Left renal pelvis (tissue), 4 donors: ENCODE measurements at places on chromosomes 13 and 19. TPM values are rescaled to one million over a fixed set of nuclear protein-coding genes. Genes with fewer than 3 reads are reported as not detected.
A peak's percentile ranks its signal among the peaks of the same experiment; 100 is the strongest.

The CEACAM21 gene
- 0.87 TPM for polyA plus RNA-seq

The INSL3 gene
- 0.40 TPM for polyA plus RNA-seq

The CACNG6 gene
- polyA plus RNA-seq = 1.3 TPM

The SIGLEC11 gene
- polyA plus RNA-seq = 4.9 TPM

The KIR3DL2 gene
- not detected for polyA plus RNA-seq

The ZNF208 gene
- polyA plus RNA-seq = 3.0 TPM

- DNase-seq = no peak
Observed at GRCh38 chr19:30667227-30667626, 295.0 kb downstream of the ZNF536 start.

DNA sequence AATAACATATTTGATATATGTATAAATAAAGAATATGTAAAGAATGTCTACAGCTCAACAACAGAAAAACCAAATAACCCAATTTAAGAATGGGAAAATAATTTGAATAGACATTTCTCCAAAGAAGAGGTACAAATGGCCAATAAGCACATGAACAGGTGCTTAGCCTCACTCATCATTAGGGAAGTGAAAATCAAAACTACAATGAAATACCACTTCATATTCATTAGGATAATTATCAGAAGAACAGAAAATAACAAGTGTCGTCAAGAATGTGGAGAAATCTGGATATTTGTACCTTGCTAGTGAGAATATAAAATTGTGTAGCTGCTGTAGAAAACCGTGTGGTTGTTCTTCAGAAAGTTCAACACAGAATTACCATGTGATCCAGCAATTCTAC is 8.4 kb upstream of the SUPT20H start:
- no peak for DNase-seq

DNA sequence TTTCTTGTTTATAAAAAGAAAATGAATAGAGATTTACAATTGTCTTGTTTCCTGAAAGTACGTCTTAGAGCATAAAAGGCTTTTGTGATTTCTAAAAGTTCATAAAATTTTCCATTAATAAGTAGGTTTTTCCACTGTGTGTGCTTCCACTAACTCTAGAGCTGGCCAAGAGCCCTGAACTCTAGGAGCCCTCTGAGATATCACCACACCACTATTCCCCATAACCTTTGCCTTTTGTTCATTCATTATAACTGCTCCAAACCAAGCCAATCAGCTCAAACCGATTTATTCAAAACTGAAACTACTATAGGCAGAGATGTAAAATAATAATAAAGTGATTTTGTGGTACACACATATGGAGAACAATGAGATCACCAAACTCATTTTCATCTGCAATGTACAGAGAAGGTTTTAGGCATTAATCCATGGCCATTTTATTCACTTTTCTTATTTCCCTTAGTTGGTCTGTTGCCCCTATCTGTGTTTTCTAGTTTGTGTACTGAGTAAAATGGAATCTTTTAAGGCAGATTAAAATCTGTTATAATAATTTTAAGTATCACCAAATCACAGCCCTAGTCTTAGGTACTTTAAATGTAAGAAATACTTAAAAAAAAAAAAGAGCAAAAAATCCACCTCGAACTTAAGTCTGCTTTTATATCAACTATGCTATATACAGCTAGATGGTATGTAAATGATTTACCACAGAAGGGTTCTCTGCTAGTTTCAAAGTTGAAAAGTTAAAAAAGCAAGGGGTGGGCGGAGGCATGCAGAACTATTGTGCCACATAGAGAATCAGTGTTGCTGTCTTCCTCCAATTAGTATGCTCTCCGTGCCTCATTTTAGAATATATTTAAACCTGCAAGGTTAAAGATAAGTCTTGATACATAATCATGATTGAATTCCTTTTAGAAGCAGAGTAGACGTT is 311.3 kb downstream of the KLF12 start:
- DNase-seq = no peak

- DNase-seq = no peak
Observed at GRCh38 chr13:80177327-80177726, 163.6 kb downstream of the SPRY2 start.

DNA sequence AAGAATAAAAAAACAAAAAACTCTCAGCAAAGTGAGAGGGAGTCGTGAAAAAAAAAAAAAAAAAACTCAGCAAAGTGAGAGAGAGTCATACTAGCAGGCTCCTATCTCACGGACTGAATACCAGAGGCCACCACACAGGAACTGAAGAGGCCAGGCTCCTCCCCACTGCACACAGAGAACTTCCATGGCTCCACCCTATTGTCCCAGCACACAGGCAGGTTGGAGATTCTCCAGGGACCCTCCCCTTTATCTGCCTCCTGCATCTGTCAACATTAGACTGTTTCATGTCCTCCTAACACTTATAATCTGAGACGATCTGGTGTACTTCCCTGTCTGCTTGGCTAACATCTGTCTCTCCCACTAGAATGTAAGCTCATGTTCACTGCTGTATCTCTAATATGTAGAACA is 37.0 kb upstream of the FARP1 start:
- DNase-seq = no peak

GRCh38 chr13:66984241-66984640 is 245.9 kb downstream of the PCDH9 start:
- no peak for DNase-seq

GRCh38 chr19:15404097-15404779 is 14.6 kb downstream of the AKAP8L start:
- no peak for DNase-seq

DNA sequence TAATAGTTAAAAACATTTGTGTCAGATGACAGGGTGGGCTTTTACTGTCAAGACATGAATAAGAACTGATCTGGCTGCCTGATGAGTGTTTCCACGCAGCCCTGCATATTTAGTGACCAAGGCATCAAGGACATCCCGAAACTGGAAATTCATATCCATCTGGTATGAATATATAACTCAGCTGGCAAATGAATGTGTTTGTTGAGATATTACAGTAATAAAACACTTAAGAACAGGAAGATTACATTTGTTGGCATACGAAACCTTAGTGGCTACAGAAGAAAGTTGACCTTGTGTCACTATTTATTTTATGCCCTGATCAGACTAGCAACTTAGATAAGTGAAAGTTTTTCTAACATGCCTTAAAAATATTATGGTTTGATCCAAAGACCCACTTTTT is 32.8 kb downstream of the RAP2A start:
- DNase-seq = no peak

- no peak for DNase-seq
Observed at GRCh38 chr13:41613471-41613870, 156.1 kb downstream of the RGCC start.

- DNase-seq = no peak
Observed at GRCh38 chr13:77034881-77035280, 7.9 kb upstream of the FBXL3 start.

- DNase-seq = no peak
Observed at GRCh38 chr19:35094656-35095055, 21.0 kb upstream of the FXYD3 start.

GRCh38 chr13:45402641-45403040 is 15.5 kb downstream of the SLC25A30 start:
- DNase-seq = no peak

GRCh38 chr13:113901231-113901630 is 37.4 kb upstream of the GAS6 start:
- no peak for DNase-seq

DNA sequence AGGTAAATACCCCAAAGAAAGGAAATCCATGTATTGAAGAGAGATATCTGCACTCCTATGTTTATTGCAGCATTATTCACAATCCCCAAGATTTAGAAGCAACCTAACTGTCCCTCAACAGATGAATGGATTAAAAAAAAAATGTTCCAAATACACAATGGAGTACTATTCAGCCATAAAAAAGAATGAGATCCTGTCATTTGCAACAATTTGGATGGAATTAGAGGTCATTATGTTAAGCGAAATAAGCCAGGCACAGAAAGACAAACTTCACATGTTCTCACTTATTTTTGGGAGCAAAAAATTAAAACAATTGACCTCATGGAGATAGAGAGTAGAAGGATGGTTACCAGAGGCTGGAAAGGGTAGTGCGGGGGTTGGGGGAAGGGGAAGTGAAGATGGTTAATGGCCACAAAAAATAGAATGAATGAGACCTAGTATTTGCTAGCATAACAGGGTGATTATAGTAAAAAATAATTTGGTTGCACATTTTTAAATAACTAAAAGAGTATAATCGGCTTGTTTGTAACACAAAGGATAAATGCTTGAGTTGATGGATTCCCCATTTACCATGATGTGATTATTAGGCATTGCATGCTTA is 9.7 kb upstream of the ZNF709 start:
- no peak for DNase-seq

- peak; percentile 87 for DNase-seq
Observed at GRCh38 chr19:49339301-49340068, 4.3 kb downstream of the CD37 start.

- no peak for DNase-seq
Observed at GRCh38 chr13:22235950-22236290, 565.0 kb downstream of the FGF9 start.

DNA sequence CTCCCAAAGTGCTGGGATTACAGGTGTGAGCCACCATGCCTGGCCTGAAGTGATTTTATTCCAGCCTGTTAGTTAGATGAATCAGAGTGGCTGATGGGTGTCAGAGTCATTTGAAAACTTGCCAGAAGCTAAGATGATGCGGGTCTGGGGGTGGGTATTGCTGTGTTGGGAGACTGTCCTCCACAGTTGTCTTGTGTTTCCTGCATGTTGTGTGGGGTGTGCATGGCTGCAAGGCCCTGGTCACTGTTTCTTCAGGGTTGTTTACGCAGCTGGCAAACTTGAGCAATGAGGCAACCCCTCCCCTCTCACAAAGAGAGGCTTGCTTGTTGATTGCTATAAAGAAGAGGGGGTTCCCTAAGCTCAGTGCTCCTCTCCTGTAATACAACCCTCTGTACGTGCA is 71.8 kb downstream of the TRPM4 start:
- no peak for DNase-seq

DNA sequence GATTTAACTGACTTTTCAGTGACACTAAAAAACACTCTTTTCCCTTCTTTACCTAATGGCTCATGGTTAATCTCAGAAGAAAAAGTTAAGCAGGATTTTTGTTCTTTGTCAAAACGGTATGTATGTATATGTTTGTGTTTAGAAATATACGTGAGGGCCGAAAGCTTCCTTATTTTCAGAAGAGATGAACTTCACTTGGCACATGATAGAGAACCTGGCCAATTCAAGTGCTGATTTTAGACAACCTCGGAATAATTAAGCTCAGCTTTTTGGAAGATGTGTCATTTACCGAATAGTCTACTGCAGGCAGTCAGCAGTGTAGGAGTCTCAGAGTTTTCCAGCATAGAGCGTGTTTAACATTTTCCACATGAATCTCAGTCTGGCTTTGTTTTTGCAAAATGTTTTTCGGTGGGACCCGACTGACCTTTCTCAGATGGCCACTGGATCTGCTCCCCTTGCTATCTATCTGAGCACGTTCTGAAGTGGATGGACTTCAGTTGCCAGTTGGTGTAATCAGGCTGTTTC is 4.6 kb downstream of the RNASEH2B start:
- no peak for DNase-seq

DNA sequence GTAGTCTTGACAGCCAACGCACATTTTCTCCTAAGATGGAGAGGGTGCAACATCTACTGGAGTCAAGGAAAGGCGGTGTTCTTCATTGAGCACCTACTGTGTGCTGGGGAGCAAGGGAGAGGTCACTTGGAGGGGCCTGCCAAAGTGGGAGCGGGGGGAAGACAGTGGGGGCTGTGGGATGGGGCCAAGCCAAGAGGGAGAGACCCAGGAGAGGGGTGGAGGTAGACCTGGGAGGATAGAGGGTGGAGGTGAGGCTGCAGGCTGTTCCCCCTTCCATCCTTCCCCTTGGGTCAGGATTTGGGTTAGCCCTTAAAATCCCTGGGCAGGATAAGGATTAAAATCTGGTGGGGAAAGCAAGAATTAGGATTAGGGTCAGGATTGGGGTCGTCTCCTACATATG is 1.7 kb upstream of the PLPP2 start:
- no peak for DNase-seq
